Adrenal gland (tissue), 19 donors: ENCODE measurements at places on chromosomes 3 and 15.

- peak; percentile 58 for DNase-seq
Observed at GRCh38 chr15:43518197-43518761, 871 bp downstream of the MAP1A start.

- peak; percentile 38 for DNase-seq
Observed at GRCh38 chr3:112132975-112133448, at the start of gene GCSAM. Gene GCSAM, minus strand, starts transcription at chr3:112133248. Its CDS starts 128 bp downstream, at chr3:112133120.

DNA sequence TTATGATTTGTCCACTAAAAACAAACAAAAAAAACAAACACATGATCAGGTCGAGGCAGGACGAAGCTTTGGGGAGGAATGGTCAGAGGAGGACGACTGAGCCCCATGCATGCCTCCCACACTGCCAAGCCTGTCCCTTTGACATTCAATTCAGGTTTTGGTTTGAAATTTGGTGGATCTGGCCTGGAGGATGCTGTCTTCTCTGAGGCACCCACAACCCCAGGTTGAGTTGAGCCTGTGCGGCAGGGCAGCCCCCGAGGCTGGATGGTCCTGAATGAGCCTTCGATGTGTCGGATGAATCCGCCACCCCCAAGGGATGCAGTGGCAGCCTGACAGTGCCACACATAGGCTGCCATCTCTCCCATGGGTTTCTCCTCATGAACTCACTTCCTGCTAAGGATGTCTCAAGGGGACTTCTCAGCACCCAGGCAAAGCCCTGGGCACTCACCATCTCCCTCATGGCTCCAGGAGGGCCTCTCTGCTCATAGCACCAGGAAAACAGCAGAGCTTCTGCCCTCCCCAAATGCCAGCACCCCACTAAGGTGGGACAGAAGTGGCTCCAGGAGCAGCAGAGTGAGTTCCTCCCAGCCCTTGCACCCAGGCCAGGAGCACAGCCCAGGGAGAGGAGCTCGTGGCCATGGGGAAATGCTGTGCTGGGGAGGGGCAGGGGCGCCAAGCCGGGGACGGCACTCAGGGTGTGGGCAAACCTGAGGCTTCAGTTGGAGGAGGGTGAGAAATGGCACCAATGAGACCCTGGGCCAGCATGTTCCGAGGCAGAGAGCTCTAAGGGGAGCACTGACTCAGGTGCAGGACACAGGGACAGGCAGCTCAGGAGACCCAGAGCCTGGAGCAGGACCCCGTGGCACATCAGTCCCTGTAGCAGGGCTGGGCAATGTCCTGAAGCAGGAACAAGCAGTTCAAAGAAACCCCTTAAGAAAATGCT, 18.5 kb downstream of the PRR23E start:
- DNase-seq = no peak

- no peak for DNase-seq
Observed at GRCh38 chr3:73759297-73759711, 134.6 kb upstream of the PDZRN3 start.

DNA sequence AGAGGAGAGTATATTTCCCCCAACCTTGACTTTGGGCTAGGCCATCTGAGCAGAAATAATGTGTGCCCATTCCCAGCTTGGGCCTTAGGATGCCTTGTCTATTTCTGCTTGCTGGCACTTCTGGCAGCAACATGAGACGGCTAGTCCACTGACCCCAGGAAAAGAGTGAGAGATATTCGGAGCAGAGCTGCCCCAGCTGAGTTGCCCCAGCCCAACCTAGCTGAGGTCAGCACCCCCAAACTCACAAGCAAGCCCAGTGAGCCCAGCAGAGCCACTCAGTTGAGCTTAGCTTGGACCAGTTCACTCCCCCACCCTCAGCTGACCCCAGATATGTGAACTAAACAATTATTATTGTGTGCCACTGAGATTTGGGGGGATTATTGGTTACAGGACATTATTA, 20.2 kb downstream of the ITGA11 start:
- DNase-seq = peak; percentile 7

GRCh38 chr3:46405301-46406019, 1.4 kb downstream of the CCR5AS start:
- no peak for DNase-seq

- DNase-seq = no peak
Observed at GRCh38 chr15:63277893-63278456, 570 bp downstream of the APH1B start.

GRCh38 chr15:60389261-60390077, 8.3 kb downstream of the ANXA2 start:
- no peak for DNase-seq

GRCh38 chr3:134543113-134543512, 57.3 kb downstream of the CEP63 start:
- no peak for DNase-seq

DNA sequence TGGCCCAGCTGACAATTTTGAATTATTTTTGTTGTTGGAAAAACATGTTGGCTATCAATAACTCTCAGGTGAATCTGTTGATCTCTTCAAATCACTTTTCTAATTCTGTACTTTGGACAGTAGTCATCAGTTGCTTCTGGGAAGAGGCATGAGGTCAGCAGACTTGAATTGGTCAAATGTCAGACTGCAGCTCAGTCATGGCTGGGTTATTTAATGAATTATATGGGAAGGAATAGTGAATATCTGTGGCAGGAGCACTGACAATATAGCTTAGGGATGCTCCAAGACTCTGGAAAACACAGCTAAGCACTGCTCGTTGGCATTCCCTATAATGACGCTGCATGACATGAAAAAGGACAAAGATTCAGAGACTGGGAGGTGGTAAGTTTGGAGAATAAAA, 98.8 kb upstream of the GAP43 start:
- DNase-seq = no peak

GRCh38 chr15:49415149-49415548, 7.9 kb upstream of the FGF7 start:
- DNase-seq = no peak

DNA sequence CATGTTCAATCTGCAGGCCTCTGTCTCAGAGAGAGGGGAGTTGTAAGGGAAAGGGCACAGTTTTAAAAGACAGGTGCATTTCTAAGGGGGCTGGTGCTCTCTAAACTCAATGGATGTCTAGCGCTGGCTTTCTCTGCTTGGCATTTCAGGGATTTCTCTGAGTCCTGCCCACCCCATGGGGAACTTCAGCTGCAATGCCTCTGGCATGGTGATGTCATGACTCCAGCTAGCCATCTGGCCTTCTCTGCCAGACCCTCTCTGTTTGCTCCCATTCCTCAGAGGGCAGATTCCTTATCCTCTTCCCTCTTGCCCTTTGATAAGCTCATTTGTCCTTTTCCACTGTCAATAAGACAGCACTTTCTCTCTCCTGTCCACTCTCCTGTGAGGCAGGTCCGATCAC, 40.8 kb downstream of the RPLP1 start:
- DNase-seq = no peak

- no peak for DNase-seq
Observed at GRCh38 chr3:25820816-25821486, 31.1 kb downstream of the OXSM start.

- no peak for DNase-seq
Observed at GRCh38 chr3:114456742-114457141, 162.9 kb downstream of the TIGIT start.

GRCh38 chr3:143644370-143645089, 203.7 kb downstream of the SLC9A9 start:
- peak; percentile 17 for DNase-seq

GRCh38 chr15:88006146-88006545, 250.4 kb downstream of the NTRK3 start:
- DNase-seq = no peak

DNA sequence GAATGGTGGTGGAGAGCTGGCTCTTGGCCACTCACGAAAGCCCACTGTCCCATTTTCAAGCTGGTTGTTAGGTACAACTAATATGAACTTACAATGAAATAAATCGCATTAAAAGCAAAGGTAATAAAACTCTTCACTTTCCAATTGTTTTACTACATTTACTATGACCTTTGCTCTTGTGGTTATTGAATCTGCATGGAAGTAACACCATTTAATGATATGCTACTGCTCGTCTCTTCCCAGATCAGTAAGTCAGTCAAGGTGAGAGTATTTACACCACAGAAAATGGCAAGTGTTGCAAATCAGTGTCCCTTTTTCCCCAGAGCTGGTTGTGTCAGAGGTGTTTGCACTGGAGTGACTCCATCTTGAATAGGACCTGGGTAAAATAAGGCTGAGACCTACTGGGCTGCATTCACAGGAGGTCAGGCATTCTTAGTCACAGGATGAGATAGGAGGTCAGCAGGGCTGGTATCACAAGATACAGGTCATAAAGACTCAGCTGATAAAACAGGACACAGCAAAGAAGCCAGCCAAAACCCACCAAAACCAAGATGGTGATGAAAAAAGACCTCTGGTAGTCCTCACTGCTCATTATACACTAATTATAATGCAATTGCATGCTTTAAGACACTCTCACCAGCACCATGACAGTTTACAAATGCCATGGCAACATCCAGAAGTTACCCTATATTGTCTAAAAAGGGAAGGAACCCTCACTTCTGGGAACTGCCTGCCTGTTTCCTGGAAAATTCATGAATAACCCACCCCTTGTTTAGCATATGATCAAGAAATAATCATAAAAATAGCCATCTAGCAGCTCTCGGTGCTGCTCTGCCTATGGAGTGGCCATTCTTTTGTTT, 57.6 kb downstream of the FRMD4B start:
- no peak for DNase-seq
